DMS153 (cell line): ENCODE measurements at places on chromosomes 7 and 10.
A peak's percentile ranks its signal among the peaks of the same experiment; 100 is the strongest.

DNA sequence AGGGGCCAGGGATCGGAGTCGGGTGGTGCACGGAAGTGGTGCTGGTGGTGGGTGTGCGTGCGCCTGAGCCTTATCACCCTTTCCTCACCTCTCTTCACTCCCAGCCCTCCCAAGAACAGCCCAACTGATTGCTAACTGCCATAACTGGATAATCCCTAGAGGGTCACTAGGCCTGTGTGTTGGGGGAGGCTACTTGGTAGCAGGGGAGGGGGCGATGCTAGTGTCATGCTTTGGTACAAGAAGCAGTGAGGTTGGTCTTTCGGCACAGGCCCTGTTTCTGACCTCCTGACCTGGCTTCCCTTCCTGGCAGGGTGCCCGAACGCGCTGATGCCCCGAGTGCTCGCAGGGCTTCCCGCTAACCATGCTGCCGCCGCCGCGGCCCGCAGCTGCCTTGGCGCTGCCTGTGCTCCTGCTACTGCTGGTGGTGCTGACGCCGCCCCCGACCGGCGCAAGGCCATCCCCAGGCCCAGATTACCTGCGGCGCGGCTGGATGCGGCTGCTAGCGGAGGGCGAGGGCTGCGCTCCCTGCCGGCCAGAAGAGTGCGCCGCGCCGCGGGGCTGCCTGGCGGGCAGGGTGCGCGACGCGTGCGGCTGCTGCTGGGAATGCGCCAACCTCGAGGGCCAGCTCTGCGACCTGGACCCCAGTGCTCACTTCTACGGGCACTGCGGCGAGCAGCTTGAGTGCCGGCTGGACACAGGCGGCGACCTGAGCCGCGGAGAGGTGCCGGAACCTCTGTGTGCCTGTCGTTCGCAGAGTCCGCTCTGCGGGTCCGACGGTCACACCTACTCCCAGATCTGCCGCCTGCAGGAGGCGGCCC is 652 bp downstream of the KAZALD1 start:
- DNase-seq: peak; percentile 60

GRCh38 chr7:29041991-29042390 is 83.9 kb upstream of the TRIL start:
- DNase-seq: no peak

GRCh38 chr7:116357781-116358670 is 141.5 kb upstream of the CAV2 start:
- DNase-seq: no peak

GRCh38 chr10:110414548-110415309 is 83.0 kb upstream of the DUSP5 start:
- DNase-seq: no peak

DNA sequence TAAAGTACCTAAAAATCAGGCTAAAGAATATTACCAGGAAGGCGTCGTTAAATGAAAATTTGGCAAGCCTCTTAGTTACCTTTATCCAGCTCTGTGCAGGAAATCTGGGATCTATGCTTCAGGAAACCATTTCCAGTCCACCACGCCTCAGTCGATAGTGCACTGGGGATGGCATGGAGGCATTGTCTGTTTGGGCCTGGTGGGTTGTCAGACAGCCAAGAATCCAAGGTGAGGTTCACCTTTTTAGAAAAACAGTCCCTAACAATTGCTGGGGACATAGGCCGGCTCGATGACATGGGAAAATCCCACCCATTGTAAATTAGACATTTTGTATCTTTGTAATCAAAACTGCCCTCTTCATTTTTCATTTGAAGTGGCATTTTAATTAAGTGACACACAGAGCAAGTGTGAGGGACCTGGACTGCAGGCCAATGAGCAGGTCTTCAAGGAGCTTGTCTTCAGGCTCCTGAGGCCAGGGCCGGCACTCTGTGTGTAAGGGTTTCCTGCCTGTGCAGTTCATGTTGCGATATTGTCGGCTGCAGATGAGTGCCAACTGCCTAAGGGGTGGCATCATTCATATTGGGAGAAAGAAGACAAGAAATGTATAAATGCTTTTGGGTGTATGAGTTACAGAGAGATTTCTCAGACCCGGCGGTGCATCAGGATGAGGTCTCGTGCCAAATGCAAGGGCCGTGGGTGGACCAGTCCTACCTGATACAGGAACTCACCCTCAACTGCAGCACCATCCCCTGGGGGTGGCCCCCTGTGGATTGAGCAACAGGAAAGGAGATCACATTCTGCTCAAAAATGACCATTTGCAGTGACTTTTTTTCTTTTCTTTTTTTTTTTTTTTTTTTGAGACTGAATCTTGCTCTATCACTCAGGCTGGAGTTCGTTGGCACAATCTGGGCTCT is 80.8 kb downstream of the PTPRE start:
- no peak for DNase-seq

GRCh38 chr7:149770728-149771636 is 2.4 kb downstream of the ZNF467 start:
- no peak for DNase-seq

GRCh38 chr10:112269266-112269665 is 13.9 kb upstream of the TECTB start:
- no peak for DNase-seq

GRCh38 chr7:129166745-129167144 is 21.7 kb upstream of the SMO start:
- no peak for DNase-seq

DNA sequence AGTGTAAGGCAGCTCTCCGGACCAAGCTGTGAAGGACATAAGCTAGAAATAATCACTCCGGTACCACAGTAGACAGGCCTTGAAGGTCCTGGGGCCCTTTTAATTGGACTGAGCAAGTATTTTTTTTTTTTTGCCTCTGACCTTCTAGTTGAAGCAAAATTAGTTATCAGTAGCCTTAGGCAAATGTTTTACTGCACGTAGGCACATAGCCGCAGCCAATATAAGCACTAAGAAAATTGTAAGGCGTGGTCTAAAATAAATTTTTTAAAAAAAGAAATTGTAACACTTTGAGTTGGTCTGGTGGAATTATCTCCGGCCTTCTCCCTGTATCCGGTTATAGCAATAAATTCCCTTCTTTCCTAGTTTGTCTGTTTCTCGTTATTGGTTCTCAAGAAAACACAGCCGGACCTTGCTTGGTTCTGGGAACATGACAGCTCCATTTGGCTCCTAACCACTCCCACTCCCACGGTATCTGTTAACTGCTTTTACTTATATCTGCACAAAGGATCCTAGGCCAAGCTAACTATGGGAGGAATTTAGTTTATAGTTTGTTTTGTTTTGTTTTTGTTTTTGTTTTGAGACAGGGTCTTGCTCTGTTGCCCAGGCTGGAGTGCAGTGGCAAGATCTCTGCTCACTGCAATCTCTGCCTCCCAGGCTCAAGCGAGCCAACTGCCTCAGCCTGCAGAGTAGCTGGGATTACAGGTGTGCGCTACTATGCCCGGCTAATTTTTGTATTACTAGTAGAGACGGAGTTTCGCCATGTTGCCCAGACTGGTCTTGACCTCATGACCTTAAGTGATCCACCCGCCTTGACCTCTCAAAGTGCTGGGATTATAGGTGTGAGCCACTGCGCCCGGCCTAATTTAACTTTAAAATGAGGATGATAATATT is 124.4 kb upstream of the KIF5B start:
- DNase-seq: no peak

- no peak for DNase-seq
Observed at GRCh38 chr7:121449329-121449728, 53.2 kb upstream of the FAM3C start.

- no peak for DNase-seq
Observed at GRCh38 chr10:13998163-13998835, 332.4 kb downstream of the FRMD4A start.

DNA sequence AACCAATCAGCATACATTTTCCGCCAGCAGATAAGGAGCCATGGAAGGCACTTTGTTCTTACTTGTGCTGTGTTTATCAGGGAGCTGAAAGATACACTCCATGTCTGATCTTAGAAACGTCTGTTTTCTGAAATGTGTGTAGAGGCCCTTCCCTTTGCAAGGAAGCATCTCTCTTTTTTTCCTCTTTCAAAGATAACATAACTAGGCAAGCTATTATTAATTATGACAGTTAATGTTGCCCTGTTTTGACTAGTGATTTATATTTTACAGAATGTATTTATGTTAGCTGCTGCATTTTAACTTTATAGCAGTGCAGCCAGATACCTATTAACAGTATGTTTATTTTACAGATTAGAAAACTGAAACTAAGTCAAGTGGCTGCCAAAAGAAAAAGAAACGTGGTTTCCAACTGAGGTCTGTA is 683.2 kb upstream of the IGFBP3 start:
- DNase-seq: no peak

DNA sequence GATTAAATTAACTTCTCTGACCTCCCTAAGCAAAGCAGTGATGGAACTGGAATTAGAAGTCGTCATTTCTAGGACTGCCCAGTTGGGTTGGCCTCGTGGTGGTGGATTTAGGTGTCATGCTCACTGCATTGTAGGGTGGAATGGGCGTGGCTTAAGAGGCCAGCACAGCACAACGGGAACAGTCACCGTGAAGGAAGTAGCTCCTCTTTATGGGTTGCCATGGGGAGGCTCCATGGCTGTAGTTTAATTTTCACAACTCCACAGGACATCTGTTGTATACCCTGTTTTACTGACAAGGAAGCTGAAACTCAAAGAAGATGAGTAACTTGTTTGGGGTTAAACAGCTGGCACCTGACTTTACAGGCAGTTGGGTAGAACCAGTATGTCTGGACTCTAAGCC is 208.3 kb downstream of the CELF2 start:
- DNase-seq: peak; percentile 48

DNA sequence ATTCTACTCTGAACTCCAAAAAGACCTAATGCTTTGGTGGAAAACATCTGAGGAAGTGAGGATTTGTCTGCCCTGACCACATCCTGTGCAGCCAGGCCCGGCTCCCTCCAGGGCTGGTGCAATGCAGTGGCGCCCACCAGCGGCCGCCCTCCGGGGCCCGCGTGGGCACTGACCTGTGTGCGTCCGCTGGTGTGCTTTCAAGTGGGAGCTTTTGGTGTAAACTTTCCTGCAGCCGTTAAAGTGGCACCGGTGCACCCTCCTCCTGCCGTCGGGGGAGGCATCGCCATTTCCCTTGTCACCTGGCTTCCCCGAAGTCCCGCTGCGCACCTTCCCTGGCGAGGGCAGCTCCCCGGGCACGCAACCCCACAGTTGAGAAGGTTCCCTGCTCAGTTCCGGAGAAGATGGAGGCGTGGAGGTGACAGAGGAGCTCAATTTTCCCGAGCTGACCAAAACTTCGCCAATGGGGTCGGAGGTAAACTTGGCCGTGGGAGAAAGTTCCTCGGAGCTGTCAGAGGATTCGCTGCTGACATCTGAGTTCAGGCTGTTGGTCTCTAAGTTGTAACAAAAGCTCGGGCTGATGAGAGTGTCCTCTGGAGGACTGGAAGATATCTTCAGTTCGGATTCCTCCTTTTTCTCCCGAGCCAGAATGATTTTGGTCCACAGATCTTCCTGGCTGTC is 3.4 kb downstream of the KLF6 start:
- no peak for DNase-seq

GRCh38 chr10:90199093-90199492 is 497.7 kb downstream of the KIF20B start:
- DNase-seq: no peak

DNA sequence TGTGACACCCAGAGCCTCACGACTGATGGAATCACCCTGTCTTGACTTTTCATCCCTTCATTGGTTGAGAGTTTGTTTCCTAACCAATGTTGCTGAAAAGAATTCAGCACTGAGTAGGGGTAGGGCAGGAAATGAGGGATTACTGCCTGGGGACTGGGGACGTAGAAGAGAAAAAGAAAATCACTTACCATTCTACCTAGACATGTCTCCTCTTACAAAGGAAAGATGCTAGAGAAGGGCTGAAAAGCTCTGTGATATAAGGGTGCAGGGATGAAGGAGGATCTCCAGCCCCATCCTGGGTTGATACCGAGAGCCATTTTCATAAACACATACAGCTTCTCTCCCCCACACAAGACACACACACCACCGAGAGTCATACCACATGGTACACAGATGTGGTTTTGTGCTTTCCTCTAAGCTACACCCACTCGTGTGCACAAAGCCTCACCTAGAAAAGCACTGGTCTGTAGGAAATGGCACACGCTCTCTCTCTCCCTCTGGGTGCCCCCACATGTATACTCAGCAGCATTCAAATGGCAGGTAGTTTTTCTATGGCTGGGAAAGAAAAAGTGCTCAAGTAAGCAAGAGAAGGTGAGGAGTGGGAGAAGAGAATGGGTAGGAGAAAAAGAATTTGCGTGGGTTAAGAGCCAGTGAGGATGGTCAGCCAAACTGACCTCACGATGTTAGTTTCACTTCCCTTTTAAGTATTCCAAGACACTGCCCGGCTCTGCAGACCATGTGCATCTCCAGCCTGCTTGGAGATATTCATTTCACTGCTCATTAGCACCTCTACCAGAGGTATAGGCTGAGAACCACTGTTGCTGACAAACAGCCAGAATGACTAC is 85.8 kb downstream of the CALD1 start:
- DNase-seq: no peak

DNA sequence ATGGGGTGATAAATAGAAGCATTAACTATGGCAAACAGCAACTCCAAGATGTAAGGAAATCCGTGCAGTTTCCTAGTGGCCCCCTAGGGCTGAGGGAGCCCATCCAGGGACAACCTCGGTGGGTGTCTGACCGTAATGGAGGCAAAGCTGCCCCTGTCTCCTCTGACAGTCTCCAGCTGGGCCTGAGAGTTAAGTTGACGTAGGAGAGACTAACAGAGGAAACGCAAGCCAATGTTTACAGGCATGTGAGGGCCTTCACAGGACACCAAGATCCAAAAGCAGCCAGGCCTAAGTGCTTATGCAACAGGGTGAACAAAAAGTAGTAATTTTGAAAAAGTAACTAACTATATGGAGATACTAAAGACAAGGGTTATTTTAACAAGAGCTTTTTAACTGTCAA is 330.0 kb upstream of the C7orf33 start:
- no peak for DNase-seq

GRCh38 chr7:89223900-89224395 is 428.4 kb upstream of the TEX47 start:
- DNase-seq: no peak

GRCh38 chr7:8120390-8121058 is 141.4 kb downstream of the ICA1 start:
- no peak for DNase-seq

- no peak for DNase-seq
Observed at GRCh38 chr10:23994459-23995046, 214.4 kb upstream of the KIAA1217 start.

DNA sequence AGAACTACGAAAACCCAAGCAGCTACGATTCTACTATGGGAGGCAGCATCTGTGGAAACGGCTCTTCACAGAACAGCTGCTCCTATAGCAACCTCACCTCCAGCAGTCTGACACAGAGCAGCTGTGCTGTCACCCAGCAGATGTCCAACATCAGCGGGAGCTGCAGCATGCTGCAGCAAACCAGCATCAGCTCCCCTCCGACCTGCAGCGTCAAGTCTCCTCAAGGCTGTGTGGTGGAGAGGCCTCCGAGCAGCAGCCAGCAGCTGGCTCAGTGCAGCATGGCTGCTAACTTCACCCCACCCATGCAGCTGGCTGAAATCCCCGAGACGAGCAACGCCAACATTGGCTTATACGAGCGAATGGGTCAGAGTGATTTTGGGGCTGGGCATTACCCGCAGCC is 81.6 kb upstream of the SAMD8 start:
- DNase-seq: no peak
